ENCODE measurements at places on chromosomes 1 and 21.

- DNase-seq = no peak
These were observed 34.8 kb downstream of the SLC35D1 start for GRCh38 chr1:67019121-67019520.

- no peak for DNase-seq
These were observed 9.5 kb downstream of the CD84 start for GRCh38 chr1:160569806-160570205.

DNA sequence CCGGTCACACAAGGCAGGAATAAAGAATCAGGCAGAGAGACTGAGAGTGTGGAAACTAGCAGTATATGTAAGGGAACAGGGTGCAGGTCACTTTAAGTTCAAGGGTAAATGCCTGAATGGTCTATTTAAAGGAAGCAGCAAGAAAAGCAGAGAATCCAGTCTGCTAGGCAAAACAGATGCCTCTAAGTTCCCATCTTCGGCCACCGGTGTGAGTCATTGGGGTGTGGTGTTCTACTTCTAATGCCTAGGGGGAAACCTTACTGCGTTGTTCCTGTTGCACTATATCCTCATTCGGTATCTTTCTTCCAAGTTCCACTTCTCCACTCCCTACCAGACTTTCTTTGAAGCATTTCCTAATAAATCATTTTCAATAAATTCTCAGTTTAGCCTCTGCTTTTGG lies 259.9 kb downstream of the HHIPL2 start:
- DNase-seq = no peak

- DNase-seq = no peak
These were observed 120.2 kb downstream of the ADGRL2 start for GRCh38 chr1:81920886-81921285.

- no peak for DNase-seq
These were observed 64.4 kb downstream of the LHX9 start for GRCh38 chr1:197981561-197981960.

DNA sequence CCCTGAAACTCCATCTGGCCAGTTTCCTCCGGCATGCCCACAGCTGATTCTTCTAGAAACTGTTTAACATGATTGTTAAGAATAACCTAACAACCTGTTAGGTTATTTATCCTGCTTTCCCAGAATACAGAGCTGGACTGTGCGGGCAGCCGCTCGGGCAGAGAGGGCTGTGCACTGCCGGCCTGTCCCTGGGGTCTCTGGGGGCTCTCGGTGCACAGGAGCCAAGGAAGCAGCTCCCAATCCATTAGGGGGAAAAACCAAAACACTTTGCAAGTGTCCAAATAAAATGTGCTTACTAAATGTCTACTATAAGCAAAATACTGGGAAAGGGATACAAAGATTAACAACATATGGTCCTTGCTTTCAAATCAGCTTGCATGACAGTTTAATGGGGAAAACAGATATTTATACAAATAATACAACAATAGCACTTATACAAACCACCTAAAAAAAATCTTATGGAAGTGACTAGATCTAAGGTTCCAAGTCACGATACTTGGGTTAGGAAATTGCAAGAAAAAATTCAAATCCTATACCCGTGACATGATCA lies 50.7 kb downstream of the HLCS start:
- DNase-seq = no peak

Measured in stimulated activated CD8-positive, alpha-beta memory T cell treated with anti-CD3 and anti-CD28 coated beads, Interleukin-4, amount 100 ng/mL, for 1 hour (primary cell).